ENCODE measurements at places on chromosomes 2 and 18.

DNA sequence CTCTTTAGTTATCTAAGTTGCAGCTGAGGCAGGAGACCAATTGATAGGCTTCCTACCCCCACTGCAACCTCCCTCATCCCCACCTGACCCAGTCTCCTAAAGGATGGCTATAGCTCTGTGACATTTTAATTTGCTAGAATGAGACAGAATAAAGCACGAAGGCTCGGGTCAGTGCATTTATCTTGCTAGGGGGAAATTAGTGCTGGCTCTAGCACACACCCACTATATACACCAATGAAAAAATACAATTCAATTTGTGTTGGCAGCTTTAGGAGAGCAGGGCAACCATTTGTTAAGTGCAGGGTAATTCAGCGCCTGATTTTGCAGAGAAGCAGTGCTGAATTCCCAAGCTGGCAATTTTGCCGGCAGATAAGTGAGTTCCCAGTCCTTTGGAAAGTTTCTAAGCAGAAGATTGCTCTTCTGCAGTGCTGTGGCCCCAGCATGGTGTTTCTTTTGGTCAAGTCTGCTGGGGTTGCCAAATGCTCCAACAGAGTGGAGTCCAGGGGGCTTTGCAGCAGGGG lies 346.0 kb downstream of the ALK start:
- DNase-seq, result no peak

DNA sequence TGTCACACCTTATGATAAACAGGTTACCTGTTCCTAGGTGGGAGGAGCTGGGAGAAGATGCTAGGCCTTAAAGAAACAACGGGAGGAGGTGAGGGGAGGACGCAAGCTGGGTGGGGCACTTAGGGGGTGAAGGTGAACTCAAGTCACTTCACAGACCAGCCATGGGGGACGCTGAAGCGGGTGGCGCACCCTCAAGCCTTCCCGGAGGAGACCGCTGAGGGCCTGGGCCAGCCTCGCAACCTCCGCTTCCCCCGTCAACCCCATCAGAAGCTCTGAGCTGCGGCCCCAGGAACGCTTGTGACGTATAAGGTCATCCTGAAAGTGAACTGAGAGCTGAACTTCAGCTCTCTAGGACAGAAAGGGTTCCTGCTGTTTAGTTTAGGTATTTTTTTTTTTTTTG lies 133.5 kb downstream of the MBP start:
- DNase-seq, result no peak

GRCh38 chr2:1898461-1899395 lies 154.4 kb upstream of the PXDN start:
- no peak for DNase-seq

DNA sequence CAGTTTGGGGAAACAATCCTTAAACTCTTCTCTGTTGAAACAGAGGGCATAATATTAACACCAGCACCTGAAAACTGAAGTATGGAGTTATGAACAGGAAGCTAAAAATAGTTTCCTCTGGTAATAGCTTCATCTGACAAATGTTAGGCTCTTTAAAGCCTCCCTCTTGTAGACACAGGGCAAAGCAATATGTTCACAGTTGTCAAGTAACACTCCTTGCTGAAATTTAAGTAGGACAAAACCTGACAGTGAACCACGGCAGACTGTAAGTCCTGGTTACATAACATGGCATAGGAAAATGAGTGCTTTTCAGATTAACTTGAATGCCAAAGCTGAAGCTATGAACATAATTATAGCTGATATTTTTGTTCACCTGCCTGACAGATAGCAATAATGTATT lies 172.9 kb downstream of the CMPK2 start:
- no peak for DNase-seq

DNA sequence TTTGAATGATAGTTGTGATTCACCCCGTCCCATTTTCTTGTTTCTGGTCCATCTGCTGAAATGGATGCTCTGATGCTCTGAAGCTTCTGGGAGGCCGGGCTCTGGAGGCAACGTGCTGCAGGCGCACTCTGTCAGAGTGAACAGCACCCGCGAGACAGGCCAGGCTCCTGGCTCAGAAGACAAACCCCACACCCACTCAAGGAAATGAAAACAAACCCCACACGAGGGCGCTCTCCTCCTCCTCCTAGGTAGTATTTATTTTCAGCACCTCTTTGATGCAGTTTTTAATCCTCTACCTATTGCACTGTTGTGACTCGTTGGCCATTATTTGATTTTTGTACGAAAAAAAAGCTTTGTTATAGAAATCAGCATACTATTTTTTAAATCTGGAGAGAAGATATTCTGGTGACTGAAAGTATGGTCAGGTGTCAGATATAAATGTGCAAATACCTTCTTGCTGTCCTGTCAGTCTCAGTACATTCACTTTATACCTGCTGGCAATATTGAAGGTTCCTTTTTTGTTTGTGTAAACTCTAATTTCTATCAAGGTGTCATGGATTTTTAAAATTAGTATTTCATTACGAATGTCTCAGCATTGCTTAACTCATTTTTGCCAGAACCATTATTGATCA lies 10.3 kb upstream of the CHST10 start:
- peak; percentile 24 for DNase-seq

GRCh38 chr2:212912445-212913103 lies 238.8 kb downstream of the IKZF2 start:
- DNase-seq, result peak; percentile 8

- no peak for DNase-seq
Observed at GRCh38 chr2:216932113-216932862, 72.4 kb upstream of the TNP1 start.

GRCh38 chr2:233414777-233415570 lies 60.7 kb downstream of the DGKD start:
- peak; percentile 56 for DNase-seq

DNA sequence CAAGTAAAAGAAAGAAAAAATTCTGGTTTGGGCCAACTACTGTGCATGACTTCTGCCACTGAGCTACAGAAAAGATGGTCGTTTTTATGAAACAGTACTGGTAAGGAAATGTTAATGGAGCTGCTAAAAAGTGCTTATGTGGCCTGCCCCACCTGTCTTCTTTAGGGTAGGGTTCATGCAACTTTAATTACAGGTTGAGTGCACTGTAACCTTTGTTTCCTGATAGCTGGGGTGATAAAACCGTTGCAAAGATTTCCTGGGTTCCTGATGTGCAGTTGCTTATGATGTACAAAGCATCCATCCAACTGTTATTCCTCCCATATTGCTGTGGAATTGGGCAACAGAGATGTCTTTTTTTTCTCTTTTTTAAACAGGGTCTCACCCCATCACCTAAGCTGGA lies 34.3 kb upstream of the PUM2 start:
- DNase-seq, result no peak

- DNase-seq, result no peak
Observed at GRCh38 chr2:49000695-49001094, 153.6 kb downstream of the FSHR start.

GRCh38 chr2:237497838-237498186 lies 10.8 kb downstream of the MLPH start:
- peak; percentile 45 for DNase-seq

- DNase-seq, result no peak
Observed at GRCh38 chr2:151826737-151827157, 1.5 kb downstream of the ARL5A start.

DNA sequence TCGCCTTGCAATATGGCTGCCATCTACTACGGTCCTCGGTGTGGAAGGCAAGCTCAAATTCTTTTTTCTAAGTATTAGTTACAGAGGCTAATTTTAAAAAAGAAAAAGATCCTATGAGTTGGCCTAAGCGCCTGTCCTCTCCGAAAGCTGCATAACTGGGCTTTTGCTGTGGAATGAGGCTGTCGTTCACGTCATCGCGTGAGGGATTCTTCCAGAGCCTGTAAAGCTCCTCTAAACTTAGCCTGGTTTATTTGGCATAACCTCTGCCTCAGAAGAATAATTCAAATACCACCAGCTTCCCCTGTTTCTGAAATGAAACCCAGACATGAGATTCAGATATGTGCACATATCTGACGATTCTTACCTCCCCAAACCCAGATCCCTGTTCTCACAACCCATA lies 187.4 kb downstream of the DNER start:
- DNase-seq, result no peak

DNA sequence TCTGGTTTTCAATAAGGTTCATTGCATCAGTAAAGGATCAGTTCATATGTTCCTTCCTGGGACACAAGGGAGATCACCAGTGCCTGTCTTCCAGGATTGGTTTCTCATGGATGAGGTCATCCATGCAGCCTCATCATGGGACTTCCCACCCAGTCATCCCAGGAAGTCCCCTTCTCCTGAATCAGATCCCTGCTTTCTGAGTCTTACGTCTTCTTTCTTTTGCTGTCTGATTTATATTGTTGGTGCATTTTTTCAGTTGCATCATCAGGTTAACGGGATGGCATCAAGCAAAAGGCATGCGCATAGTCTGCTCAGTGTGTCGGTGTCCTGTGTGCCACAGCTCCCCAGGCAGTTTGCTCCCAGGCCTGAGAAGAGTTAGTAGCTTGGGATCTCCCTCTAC lies 105.9 kb downstream of the SOX11 start:
- peak; percentile 89 for DNase-seq

DNA sequence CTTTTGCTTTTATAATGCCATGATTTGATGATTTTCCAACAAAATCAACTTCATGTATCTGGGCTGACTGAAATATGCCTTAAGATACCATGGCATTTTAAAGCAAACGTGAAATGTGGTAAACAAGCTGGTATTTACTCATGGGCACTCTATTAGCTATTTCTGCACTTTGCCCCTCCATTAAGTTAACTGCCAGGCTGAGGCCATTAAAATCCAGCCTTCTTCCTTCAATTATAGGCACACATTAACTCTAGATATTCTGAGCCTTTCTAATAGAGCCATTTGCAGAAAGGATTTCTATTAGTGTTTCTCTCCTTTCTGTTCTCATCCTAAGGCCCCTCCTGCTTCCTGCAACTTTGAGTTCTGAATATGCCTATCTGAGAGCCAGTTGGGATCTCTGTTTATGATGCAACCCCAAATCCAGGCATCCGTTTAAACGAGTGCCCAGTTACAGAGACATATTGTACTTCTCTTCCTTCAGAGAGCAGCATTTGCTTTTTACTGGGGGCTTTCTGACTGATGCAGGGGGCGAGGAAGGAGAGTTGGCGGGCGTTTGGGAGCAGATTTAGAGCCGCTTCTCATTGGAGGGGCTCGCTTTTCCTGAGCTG lies 1.6 kb upstream of the KCNJ3 start:
- DNase-seq, result no peak

DNA sequence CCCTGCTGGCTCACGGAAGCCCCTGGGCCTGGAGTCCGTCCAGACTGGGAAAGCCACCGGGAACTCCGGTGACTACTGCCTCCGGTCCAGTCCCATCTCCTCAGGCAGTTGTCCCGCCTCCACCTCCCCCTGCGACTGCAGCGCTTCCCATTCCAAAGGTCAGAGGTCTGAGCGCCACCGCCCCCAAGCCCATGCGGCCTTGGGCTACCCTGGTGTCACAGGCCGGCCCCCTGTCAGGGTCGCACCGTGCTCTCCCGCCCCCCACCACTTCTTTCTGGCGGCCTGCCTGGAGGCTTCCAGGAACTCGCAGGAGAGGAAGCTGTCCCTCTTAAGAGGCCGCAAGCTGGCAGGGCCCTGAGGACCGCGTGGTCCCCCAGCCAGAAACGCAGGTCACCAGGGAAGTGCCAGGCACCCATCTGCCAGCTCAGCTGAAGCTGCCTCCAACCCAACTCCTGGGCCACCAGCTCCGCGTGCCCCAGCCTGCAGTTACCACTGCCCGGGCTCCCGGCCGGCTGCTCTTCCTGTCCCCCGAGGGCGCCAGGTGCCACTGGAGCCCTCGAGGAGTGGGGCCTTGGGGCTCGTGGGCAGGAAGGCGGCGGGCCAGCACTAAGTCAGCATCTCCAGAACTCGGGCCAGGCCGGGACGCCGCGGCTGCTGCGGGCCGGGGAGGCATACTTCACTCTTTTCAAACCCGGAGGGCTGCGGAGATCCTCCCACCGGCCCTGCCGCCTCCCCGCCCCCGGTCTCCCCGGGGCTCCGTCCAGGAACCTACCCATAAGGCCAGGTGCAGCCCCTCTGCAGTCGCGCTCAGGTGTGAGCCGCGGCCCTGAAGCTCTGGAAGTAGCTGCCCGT lies 83.3 kb upstream of the POMC start:
- DNase-seq, result peak; percentile 43

DNA sequence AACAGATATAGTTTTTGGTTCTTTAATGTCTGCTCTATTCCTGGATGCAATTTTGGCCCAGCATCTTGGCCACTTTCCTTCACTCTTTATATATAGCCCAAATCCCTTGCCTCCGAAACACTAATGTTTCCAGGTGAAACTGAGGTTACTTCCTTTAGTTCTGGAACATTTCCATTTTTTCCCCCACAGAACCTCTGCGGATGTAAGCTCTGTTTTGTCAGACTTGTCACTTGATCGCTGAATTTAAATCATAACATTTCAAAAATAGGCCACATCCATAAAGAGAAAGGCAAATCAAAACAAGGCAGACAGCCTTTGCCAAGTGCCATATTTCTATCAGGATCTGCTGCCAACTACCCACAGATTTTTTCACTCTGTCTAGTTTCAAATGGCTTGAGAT lies 115.1 kb downstream of the ANKRD44 start:
- DNase-seq, result no peak

- peak; percentile 90 for DNase-seq
Observed at GRCh38 chr2:239257511-239257937, 143.3 kb downstream of the HDAC4 start.

DNA sequence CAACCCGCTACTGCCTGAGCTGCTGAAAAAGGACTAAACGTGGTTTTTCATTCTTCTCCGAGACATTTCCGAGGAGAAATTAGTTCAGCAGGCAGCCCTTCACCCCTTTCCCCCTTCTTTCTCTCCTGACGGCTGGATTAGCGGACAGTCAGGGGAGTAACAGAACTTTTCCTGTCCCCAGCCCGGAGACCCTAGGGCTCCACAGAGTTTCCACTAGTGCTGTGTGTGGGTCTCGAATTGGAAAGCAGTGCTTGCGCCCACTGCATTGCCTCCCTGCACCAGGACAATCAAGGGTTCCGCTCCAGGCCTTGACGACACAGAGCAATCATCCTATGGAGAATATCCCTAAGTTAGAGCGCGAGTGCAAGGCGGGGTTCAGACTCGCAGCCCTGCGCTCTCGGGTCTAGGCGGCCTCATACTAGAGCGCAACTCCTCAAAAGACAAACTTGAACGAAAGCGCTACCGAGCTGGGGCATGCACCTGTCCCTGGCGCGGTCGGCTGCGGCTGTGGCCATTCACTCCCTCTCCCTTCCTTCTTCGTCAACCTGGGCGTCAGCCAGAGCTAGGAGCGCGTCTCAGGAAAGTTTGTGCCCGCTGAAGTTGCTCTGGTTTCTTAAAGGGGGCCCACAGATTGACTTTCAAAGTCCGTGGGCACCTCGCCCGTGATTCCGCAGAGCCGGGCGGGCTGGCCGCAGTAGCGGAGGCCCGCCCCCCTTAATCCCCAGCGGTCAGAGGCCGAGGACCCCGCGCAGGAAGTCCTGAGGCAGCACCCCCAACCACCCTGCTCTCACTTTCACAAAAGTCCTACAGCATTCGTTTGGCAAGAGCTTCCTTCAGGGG lies 801 bp downstream of the OSR1 start:
- DNase-seq, result peak; percentile 45

DNA sequence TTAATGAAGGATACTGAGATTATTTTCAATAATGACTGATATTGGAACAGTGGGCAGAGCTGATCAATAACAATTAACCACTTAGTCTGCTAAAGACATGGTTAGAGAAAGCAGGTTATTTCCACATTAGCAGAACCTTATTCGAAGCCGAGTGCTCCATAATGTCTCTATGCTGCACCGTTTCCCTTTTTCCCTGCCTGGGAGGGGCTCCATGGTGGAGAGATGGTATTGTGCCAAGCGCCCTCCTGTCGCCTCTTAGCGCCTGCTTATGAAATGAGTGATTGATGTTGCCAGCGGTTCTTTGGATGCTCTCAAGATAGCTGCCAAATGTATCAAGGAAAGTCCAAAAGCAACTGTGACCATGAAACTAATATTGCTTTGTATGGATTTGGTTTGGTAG lies 34.6 kb upstream of the INSIG2 start:
- DNase-seq, result no peak

- no peak for DNase-seq
Observed at GRCh38 chr2:224846161-224846560, 130.0 kb upstream of the CCDC195 start.
